ENCODE measurements at places on chromosomes 11 and 22.

GRCh38 chr11:105915021-105915420 is 107.0 kb downstream of the MSANTD4 start:
- DNase-seq: no peak

- DNase-seq: no peak
Measured at GRCh38 chr11:895331-896110, 15.1 kb downstream of the CHID1 start.

- DNase-seq: no peak
Measured at GRCh38 chr11:116928102-116928777, 90.8 kb upstream of the APOA1 start.

- DNase-seq: peak; percentile 47
Measured at GRCh38 chr11:69055598-69056516, 7.1 kb downstream of the TPCN2 start.

DNA sequence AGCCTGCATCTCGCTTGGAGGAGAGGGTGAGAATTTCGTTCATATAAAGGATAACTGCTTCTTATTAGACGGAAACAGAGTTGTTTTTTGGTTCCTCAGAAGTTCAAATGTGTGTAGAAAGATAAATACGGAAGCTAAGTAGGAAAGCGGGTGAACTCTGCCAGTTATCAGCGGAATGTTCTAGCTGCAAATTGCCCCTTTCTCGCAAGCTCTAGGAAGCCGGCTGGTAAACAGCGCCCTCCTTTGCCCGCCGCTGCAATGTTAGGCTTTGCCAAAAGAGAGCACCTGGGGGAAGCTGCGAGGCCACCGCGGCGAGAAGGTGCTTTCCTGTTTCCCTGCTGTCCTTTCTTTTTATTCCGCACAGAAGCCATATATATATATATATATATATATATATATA is 67.0 kb downstream of the IGLL5 start:
- DNase-seq: no peak

- no peak for DNase-seq
Measured at GRCh38 chr22:49541693-49542230, 285.9 kb downstream of the BRD1 start.

DNA sequence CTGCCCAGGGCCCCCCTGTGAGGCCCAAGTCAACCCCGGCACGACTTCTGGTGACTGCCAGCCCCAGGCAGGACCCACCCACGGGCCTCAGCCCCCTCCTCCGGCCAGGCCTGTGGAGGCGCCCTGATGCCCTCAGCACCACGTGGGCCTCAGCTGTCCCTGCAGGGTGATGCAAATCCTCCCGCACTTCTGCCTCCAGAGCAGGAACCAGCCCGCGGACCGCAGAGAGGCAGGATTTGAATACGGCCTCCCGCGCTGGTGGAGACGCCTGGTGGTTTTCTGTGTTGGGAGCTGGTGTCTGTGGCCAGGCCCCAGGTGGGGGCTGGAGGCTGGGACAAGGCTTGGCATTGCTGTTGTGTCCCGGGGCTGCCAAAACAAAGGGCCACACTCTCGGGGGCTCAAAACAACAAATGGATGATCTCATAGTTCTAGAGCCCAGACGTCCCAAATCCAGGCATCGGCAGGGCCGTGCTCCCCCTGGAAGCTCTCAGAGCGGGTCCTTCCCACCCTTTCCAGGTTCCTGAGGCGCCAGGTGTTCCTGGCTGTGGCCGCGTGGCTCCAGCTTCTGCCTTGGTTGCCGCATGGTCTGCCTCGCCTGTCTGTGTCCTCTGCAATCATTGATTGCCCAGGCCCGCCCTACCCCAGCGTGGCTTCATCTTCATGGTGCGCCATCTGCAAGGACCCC is 19.4 kb downstream of the TRPM5 start:
- DNase-seq: no peak

DNA sequence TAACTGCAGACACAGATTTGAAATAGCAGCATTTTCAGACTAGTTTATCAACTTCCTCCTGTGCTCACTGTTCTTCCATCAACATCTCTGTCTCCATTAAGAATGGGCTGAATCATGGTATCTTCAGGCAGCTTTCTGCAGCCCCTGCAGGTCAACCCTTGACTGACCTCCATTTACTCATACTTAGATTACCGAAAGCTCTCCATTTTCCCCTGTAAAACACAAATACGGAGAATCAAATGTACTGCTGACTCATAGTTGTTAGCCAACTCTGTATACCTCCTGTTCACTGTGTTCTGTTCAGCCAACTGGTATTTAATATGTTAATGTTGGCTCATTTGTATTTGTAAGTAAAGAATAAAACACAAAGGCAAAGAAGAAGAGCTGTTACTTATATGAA is 364.0 kb downstream of the CASP12 start:
- DNase-seq: no peak
